Pancreas (tissue), 10 donors: ENCODE measurements at places on chromosomes 5 and 9. TPM values are rescaled to one million over a fixed set of nuclear protein-coding genes. Genes with fewer than 3 reads are reported as not detected.

The TOPORS gene
- total RNA-seq, result 4.4 TPM

DNA sequence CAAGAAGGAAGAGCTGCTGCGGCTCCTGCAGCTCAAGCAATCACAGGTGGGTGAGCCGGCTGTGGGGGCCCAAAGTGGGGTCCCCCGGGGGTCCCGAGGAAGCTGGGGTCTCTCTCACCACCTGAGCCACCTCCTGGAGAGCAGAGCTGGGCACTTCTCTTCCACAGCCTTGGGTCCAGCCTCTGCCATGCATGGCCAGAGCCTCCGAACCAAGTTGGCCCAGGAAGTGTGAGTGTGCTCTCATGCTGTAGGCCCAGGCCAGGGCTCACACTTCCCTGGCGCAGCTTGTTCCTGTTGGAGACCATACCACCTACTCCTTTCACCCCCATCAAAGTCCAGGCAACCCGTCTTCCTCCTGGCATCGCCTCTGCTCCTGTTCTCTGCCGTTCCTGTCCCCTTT lies 19.7 kb downstream of the HMCN2 start:
- no peaks in the 10 kb centered on the region for H3K36me3 ChIP-seq
- H3K4me1 ChIP-seq, result no peaks in the 10 kb centered on the region
- H3K27me3 ChIP-seq, result no peaks in the 10 kb centered on the region
- no peak overlapping the region for H3K4me3 ChIP-seq
- no peak for DNase-seq

DNA sequence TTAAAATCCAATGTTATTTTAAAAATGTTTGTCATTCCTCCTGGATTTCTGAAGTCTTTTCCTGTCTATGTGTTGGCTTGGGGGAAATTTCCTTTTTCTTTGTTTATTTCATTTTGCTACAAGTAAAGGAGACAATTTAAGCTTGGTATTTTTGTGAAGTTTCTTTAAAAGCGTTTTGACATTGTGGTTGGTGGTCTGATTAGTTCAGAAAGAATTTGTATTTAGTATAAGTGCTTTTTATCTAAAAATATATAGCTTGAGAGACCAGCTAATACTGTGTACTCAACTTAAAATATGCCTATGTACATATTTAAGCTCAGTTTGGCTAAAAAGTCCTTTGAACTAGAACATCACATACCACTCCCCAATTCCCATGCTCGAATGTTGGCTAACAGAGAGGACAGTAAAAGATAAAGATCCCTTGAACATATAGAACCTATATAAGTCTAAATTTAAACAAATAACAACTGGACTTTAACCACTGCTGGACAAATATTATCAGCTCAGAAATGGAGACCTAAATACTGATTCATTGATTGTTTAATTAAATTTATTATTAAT lies 237.6 kb downstream of the TLE4 start:
- no peak overlapping the region for H3K4me3 ChIP-seq
- no peaks in the 10 kb centered on the region for H3K27me3 ChIP-seq
- no peaks in the 10 kb centered on the region for H3K36me3 ChIP-seq
- DNase-seq, result no peak

DNA sequence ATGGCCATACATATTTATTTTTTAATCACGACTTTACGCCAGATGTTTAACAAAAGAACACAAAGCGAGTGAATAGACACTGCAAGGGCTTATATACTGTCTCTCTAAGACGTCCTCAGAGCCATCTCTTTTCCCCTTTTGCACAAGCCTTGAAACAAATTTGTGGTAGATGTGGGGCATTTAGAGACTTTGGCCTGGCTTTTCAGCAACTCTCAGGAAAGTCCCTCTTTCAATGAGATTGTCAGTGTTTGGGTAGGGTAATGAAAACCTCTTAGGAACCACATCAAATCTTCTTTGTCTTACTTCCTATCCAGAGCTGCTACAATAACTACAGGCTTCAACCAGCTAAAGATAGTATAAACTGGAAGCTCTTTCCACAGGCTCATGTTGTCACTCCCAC lies 380.0 kb downstream of the ANXA1 start:
- H3K27me3 ChIP-seq, result no peaks in the 10 kb centered on the region
- no peaks in the 10 kb centered on the region for H3K36me3 ChIP-seq
- no peak for DNase-seq
- H3K4me3 ChIP-seq, result no peak overlapping the region
- no peaks in the 10 kb centered on the region for H3K4me1 ChIP-seq

GRCh38 chr5:470961-471749 lies 28.2 kb downstream of the EXOC3 start:
- H3K27me3 ChIP-seq, result no peaks in the 10 kb centered on the region
- peak overlapping the region; percentile 95 for H3K4me3 ChIP-seq
- H3K27ac ChIP-seq, result no peak overlapping the region
- no peak for DNase-seq
- peaks cover 6% of the 10 kb centered on the region for H3K4me1 ChIP-seq

GRCh38 chr9:109134167-109134578 lies 14.4 kb upstream of the TMEM245 start:
- H3K27ac ChIP-seq, result no peak overlapping the region
- no peak overlapping the region for H3K4me3 ChIP-seq
- no peaks in the 10 kb centered on the region for H3K4me1 ChIP-seq

DNA sequence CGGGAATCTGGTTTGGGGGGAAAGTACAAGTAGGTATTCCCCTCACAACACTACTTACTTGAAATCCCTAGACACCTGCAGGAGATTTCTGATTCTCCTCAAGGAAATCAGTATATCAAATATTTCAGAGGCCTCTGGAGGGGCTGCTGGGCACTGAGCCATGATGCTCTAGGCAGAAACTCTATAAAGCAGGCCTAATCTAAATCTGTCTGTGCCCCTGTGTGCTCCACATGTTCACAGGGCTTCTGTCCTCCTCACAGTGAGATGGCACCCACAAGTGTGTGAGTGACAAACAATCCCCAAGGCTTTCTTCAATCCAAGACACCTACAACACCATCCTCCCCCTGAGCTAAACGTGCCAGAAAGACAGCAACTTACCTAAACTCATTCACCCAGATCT lies 39.0 kb downstream of the NIPSNAP3B start:
- H3K27ac ChIP-seq, result no peak overlapping the region
- peaks cover 34% of the 10 kb centered on the region for H3K36me3 ChIP-seq
- H3K27me3 ChIP-seq, result no peaks in the 10 kb centered on the region
- no peak overlapping the region for H3K4me3 ChIP-seq
- DNase-seq, result no peak
- no peaks in the 10 kb centered on the region for H3K4me1 ChIP-seq

GRCh38 chr5:149537374-149537975 lies 13.8 kb downstream of the CSNK1A1 start:
- no peak overlapping the region for H3K4me3 ChIP-seq
- DNase-seq, result no peak
- no peaks in the 10 kb centered on the region for H3K27me3 ChIP-seq
- no peak overlapping the region for H3K27ac ChIP-seq
- no peaks in the 10 kb centered on the region for H3K36me3 ChIP-seq
- H3K4me1 ChIP-seq, result peaks cover 19% of the 10 kb centered on the region

GRCh38 chr5:54704333-54704732 lies 186.8 kb downstream of the SNX18 start:
- H3K4me1 ChIP-seq, result no peaks in the 10 kb centered on the region
- DNase-seq, result no peak
- H3K27me3 ChIP-seq, result no peaks in the 10 kb centered on the region
- no peak overlapping the region for H3K27ac ChIP-seq
- no peaks in the 10 kb centered on the region for H3K36me3 ChIP-seq
- H3K4me3 ChIP-seq, result no peak overlapping the region

DNA sequence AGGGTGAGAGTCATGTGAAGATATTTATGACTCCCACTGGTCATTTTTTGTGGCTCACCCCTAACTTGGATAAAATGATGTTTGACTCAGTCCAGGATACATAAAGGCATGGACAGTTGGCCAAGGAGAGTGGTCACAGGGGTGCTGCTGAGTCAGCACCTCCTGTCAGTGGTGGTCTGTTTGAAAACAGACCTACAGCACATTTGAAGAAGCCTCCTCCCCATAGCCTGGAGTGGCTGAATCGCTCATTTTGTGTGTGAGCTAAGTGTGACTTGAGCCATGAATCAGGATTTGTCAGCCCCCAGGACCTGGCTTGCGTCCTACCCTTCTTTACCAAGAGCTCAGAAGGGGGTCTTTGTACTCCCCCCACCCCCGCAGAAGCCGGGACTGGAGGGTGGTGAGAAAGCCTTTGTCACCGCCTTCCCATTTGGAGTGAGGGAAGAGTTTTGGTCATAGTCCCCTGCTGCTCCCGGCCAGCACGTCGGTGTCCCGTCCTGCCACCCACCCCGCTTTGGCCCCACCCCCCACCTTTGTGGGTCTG lies 35.6 kb downstream of the TRIO start:
- DNase-seq, result no peak
- H3K27ac ChIP-seq, result no peak overlapping the region
